ENCODE measurements at places on chromosomes 11 and 22.
A peak's percentile ranks its signal among the peaks of the same experiment; 100 is the strongest.

DNA sequence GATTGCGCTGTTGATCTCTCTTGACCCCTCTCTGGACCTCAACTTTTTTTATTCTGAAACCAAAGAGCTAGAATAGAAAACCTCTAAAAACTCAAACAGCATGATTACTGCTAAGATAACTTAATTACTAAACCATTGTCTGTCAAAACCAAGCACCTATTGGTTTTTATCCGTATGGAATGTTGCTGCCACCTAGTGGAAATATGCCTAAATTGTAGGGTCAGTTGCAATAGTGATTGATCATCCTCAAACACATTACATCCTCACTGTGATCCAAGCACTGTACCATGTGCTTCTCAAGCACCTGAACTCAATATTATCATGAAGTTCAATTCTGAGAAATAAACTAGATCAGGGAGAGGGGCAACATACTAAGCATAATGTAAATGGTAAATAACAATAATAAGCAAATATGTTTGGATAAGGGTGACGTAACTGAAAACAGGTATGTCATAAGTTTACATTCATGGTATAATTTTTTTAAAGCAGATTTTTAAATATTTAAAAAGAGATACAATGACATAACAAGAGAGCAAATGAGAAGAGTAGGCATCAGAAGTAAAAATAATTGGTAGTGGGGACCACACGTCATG lies 3.8 kb upstream of the OR5A2 start:
- peak; percentile 48 for DNase-seq

DNA sequence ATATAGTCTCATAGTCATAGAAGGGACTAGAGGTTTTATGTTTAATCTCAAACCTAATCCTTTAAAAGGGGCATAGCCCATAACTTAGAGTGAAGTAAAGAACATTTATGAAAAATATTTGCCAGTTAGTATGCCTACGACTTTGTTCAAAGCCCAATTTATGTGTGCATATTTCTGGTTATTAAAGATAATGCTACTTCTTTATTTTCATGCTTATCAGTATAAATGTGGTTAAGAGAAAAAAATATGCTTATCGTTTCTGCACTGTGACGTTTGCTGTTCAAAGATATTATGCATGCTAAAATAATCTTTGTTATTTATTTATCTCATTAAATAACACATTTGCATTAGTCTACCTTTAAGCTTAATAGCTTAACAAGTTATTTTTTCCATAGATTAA lies 343.9 kb downstream of the DYNC2H1 start:
- DNase-seq: no peak

DNA sequence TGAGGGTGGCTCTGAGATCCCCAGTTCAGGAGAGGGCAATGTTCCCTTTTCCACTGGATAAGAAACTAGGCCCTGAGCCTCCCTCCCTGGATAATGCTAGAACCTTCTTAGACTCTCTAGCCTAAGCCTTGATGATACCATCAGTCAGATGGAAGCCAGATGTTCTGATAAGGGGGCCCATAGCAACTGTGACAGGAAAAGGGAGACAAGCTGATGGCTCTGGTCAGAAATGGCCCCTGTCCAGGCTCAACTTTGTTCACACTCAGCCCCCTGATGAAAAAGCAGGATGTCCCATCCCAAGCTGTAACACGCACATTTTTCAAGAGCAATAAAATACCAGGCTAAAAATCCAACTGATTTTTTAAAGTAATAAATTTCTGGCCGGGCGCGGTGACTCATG lies 7.2 kb upstream of the OAF start:
- no peak for DNase-seq

- no peak for DNase-seq
Observed at GRCh38 chr11:71249301-71249700, 3.1 kb downstream of the SHANK2 start.

DNA sequence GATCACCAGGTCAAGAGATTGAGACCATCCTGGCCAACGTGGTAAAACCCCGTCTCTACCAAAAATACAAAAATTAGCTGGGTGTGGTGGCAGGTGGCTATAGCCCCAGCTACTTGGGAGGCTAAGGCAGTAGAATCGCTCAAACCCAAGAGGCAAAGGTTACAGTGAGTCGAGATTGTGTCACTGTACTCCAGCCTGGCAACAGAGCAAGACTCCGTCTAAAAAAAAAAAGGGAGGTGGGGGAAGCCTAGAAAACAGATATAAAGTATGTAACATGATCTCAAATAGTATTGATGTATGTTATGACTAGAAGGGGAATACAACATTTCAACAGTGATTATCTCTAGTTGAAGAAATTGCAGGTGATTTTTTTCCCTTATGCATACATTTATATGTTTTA lies 61.4 kb downstream of the SLC1A2 start:
- no peak for DNase-seq

DNA sequence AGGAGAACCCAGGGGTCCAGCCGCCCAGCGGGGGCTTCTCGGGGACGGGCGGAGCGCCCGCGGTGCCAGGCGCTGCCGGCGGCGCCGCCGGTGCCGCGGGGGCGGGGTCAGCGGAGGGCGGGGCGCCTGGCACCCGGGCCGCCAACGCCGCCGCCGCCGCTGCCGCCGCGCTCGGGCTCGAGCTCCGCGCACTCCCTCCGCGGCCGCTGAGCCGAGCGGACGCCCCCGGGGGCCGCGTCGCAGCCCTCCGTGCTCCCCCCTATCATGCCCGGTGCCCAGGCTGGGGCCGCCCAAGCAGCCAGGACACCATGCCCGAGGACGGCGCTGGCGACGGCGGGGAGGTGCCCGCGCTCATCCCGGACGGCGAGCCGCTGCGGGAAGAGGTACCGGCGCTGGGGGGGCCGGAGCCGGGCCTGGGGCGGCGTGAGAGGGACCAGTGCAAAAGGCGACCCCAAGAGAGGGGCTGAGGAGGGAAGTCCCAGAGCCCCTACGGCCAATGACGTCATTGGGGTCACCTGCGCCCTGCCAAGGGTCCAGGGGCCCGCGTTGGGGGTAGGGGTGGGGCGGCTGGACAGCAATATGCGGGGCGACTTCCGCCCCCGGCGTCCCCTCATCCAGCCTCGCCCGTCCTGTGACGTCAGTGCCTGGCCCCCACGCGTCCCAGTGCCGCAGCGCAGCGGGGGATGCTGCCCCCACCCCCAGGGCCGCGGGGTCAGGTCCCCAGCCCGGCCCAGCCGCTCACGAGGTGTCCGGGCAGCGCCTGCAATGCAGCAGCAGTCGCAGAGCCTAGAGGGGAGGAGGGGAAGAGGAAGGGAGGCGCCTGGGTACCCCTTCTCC lies at the start of gene TMEM151A:
Gene TMEM151A, plus strand, starts transcription at position 189 of the 837 bp plus-strand sequence. Its CDS starts 120 bp downstream, at position 309.
- DNase-seq: no peak

- no peak for DNase-seq
Observed at GRCh38 chr11:131290185-131290584, 80.2 kb upstream of the NTM start.

DNA sequence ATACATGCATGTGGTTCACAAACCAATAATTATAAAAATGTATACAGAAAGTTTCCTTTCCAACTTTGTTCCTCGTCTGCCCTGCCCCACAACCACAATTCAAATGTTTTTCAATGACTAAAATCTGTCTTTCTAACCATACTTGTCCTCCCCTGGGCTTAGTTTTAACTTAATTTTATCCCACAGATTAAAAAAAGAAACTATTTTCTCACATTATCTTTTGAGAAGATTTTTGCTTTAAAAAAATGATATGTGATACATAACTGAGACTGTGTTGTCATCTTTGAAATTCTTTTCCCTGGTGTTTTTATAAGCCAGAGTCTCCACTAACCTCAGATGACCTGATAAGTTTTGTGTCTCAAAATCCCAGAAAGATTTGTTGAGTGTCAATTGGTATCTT lies 79.0 kb downstream of the FDX1 start:
- DNase-seq: no peak

- no peak for DNase-seq
Observed at GRCh38 chr11:73537969-73538368, 59.9 kb downstream of the FAM168A start.

- DNase-seq: no peak
Observed at GRCh38 chr11:12094872-12095800, 15.3 kb upstream of the MICAL2 start.

DNA sequence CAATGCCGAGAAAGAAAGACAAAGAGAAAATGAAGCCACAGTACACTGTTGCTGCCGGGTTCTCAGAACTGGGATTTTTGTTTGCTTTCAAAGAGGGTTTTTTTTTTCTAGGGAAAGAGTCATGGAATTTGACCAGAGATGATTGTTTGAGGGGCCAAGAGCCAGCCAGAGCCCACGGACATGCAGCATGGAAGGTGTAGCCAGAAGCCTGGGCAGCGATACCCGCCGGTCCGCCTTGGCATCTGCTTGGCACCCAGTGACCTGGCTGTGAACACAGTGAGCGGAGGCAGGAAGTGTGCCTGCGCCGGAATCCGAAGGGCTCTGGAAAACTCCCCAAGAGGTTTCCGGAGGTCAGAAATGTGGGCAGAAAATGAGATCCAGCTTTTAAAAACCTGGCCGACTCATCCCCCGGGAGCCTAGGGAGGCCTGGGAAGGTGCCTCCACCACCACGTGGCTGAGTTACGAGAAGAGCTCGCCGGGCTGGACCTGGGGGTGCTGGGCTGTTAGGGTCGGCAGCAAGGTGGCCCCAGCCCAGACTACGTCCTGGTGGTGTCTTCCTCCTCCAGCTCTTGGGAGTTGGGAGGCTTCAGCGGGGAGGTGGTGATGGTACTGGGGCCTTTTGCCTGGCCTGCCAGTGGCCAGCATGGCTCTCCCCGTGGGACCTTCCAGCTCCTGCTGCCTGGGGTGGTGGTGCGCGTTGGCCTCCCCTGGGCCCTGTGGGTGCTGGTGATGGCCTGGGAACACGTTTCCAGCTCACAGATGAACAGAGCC lies 61.6 kb upstream of the PPARA start:
- peak; percentile 85 for DNase-seq

DNA sequence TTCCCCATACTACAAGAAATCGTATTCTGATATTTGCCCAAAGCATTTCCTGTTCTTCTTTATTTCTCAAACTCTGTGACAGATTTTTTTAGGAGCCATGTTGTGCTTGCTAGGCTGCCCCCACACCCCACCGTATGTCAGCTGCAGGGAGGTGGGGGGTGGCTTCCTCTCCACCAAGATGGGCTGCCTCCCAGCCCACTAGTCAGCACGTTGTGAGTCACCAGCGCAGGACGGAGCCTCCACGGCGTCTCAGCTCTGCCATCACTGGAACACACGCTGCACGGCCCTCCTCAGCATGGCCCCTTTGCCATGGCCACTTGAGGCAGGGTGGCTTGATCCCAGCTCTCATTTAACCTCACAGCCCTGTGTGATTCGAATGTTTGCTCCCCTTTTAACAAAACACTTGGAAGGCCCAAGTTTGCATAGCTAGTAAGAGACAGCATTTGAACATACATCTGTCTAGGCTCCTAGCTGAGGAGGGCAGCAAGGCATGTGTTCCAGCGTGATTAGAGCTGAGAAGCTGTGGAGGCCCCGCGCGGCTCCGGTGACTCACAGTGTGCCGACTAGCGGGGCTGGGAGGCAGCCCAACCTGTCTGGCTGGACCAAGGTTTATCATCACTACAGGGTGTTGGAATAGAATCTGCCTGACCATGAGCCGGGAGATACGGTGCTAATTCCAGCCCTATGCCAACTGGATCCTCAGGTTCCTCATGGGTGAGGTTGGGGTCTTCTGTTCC lies 180.7 kb upstream of the NCAM1 start:
- DNase-seq: peak; percentile 77

- peak; percentile 89 for DNase-seq
Observed at GRCh38 chr11:121591405-121592033, 138.8 kb upstream of the SORL1-AS1 start.

DNA sequence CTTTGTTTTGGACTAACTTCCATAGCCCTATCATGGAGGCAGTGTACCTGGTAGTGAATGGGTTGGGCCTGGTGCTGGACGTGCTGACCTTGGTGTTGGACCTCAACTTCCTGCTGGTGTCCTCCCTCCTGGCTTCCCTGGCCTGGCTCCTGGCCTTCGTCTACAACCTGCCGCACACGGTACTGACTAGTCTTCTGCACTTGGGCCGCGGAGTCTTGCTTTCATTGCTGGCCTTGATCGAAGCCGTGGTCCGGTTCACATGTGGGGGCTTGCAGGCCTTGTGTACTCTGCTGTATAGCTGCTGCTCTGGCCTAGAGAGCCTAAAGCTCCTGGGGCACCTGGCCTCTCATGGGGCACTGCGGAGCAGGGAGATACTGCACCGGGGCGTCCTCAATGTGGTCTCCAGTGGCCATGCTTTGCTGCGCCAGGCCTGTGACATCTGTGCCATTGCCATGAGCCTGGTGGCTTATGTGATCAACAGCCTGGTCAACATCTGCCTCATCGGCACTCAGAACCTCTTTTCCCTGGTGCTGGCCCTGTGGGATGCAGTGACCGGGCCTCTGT lies 846 bp downstream of the RNF26 start:
- no peak for DNase-seq

GRCh38 chr11:60118338-60118737 lies 29.9 kb downstream of the MS4A2 start:
- no peak for DNase-seq

GRCh38 chr11:98771791-98772190 lies 249.0 kb upstream of the CNTN5 start:
- DNase-seq: no peak

GRCh38 chr22:47836957-47837356 lies 1074.5 kb downstream of the TBC1D22A start:
- DNase-seq: peak; percentile 0
